ENCODE measurements at places on chromosomes 7 and 10. TPM values are rescaled to one million over a fixed set of nuclear protein-coding genes. Genes with fewer than 3 reads are reported as not detected.
A peak's percentile ranks its signal among the peaks of the same experiment; 100 is the strongest.

DNA sequence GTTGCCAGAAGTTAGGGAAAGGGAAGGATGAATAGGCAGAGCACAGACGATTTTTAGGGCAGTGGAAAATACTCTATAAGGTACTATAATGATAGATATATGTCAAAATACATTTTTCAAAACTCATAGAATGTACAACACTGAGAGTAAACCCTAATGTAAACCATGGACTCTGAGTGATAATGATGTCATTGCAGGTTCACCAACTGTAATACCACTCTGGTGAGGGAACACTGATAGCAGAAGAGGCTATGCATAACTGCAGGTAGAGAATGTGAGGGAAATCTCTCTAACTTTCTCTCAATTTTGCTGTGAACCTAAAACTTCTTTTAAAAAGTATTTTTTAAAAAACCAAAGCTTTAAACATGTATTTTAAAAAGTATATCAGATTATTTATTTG, 22.1 kb downstream of the POT1 start:
- no peak for DNase-seq

DNA sequence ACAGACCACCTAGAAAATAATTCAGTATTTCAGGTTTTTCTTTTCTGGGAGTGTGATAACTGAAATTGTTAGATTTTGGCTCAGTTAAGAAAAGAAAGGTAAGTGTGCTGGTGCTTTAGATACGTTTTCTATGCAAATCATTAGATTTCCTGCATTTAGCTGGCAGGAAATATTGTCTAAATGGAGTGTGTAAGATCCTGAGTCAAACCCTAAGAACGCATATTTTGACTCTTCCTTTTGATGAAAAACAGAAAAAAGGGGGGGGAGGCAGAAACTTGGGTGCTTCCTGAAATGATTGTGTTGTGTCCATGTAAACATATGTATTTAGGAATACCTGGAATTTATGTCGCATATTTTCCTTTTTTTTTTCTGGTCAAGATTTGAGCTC, 1.2 kb downstream of the GRK5 start:
- DNase-seq, result no peak

DNA sequence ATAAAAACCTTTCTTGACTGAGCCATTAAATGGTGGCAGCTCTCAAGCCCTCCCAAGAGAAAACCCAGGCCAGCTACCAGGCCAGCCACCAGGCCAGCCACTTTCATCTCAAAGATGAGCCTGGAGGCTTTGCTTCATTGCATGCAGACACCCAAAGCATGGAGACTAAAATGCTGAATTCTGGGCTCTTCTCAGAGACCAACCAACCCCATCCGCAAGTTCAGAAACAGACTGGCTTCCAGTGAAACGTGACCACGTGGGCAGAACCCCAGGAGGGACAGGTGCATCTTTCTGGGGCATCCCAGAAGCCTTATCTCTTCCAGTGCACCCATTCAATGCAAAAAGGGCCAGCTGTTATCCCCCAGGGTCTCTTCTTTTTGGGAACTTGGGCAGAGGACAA, 20.9 kb downstream of the CHST15 start:
- no peak for DNase-seq

- peak; percentile 72 for DNase-seq
These were observed 14.0 kb upstream of the RALA start for GRCh38 chr7:39609113-39609934.

GRCh38 chr10:100338434-100339036, 8.5 kb upstream of the SCD start:
- DNase-seq, result peak; percentile 76

DNA sequence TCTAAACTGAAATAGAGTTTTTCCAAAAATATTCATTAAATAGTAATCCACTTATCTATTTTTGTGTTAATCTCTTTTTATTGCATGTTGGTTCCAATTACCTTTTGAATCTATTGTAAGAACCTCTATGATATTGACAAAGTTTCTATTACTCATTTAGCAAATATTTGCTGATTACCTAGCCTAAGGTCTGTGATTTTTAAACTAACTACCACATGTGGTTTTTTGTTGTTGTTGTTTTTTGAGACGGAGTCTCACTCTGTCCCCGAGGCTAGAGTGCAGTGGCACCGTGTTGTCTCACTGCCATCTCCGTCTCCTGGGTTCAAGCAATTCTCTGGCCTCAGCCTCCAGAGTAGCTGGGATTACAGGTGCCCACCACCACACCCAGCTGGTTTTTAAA, 2.0 kb upstream of the ASB13 start:
- DNase-seq, result no peak

DNA sequence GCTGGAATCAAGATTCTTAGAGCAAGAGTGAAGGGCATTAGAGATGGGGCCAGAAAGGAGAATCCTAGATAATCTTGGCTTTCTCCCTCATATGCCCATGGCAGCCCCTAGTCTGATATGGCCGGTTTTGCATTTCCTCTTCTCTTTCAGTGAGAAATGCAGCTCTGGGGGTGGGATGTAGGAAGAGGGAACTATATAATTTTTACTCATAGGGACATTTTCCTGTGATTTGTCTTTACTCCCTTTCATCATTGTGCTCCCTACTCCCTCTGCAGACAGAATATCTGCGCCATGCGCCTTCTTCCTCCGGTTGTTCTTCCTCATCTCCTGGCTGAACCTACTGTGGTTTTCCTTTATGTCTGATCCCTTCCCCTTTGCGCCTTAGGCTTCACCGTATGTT, 16.8 kb upstream of the CHCHD1 start:
- no peak for DNase-seq

DNA sequence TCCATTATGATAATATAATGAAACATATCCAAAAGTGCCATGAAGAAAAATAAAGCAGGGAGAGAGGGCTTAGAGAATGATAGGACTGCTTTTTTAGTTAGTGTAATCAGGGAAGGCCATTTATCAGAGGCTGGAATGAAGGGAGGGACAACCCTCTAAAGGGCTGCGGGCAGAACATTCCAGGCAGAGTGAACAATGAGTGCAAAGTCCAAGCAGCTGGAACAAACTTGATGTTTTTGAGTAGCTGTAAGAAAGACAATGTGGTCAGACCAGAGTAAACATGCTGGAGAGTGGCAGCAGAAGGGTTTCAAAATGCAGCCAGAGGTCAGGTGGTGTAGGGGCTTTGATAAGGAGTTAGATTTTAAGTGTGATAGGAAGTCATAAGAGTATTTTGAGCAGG, 65.6 kb upstream of the CCDC6 start:
- DNase-seq, result peak; percentile 9

- peak; percentile 61 for DNase-seq
These were observed 20.0 kb downstream of the UNC5B start for GRCh38 chr10:71232089-71232998.

DNA sequence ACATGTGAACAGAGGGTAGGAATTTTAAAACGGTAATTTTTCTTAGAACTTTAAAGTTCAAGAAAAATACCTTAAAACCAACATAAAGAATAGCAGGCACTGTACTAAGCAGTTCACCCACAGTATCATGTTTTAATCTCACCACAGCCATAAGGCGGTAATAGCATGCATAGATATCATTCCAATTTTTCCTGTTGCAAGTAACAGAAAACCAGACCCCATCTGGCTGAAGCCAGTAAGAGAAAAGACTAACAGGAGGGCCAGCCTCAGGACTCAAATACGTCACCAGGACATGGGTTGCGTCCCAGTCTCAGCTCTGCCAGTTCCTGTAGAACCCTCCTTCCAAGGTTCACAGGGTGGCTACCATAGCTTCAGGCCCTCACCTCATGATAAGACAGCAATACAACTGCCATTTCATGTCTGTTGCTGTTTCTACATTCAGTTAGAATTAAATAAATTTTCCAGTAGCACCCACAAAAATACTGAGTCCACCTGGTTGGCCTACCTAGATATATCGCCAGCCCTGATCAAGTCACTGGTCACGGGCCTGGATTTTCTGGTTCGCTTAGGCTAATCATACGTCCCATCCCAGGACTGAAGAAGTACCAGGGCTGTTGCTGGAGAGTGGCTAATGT, 2.0 kb upstream of the RNF32 start:
- DNase-seq, result no peak

GRCh38 chr10:13973742-13974141, 357.0 kb downstream of the FRMD4A start:
- DNase-seq, result peak; percentile 71

DNA sequence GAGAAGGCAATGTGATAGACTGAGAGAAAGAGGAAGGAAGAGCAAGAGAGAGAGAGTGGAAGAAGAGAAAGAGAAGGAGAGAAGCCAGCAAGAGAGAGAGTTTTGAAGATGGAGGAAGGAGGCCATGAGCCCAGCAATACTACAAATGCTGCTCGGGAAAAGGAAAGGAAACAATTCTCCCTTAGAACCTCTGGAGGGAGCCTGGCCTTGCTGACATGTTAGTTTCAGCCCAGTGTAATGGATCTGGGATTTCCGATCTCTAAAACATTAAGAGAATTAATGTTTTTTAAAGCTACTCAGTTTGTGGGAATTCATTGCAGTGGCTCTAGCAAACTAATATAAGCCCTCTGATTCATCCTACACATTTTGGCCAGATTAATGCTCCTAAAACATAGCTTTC, 206.8 kb upstream of the MTPN start:
- DNase-seq, result peak; percentile 38

DNA sequence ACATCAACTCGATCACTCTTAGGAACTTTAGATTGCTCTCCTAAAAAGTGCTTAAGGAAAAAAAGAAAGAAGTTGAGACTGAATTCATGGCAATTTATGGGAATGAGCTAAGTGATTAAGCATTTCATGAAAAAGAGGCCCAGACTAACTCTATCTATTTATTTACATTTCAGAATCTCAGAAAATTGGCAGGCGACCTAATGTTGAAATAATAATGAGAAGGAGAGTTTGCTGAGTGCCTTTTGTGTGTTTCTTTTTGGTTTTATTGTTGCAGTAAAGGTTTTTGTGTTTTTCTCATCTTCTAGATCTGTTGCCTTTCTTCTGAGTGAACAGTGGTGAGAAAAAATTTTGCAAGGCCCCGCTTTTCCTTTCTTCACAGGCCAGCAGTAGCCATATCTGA, 3.8 kb downstream of the GRK5 start:
- DNase-seq, result no peak

- no peak for DNase-seq
These were observed 132.4 kb downstream of the GRM3 start for GRCh38 chr7:86776136-86776535.

GRCh38 chr10:30011396-30011795, 48.0 kb downstream of the JCAD start:
- DNase-seq, result no peak

GRCh38 chr7:142548978-142549377, 200.3 kb upstream of the PRSS1 start:
- no peak for DNase-seq

DNA sequence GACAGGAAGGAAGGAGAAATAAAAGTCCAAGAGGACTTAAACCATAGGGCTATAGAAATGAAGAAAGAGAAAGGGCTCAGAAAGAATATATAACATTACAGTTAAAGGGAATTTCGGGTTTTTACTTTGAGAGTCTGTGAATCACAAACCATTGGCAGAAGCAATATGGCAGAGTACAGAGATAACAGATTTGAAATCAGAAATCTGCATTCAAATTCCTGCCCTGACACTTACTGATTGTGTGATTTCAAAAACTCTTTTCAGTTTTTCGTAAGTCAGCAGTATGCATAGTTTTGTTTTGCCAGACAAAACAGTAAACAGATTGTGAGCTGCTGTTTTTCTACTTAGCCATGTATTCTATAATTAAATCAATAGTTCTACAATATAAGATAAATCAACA, 8.2 kb downstream of the JMJD1C start:
- no peak for DNase-seq

- DNase-seq, result no peak
These were observed 29.1 kb downstream of the RHEB start for GRCh38 chr7:151490456-151491105.

GRCh38 chr7:101916041-101916800, 98.8 kb downstream of the CUX1 start:
- DNase-seq, result no peak

GRCh38 chr10:112307358-112308124, 24.3 kb downstream of the TECTB start:
- peak; percentile 74 for DNase-seq

- no peak for DNase-seq
These were observed 8.4 kb upstream of the AGR2 start for GRCh38 chr7:16813232-16813616.

DNA sequence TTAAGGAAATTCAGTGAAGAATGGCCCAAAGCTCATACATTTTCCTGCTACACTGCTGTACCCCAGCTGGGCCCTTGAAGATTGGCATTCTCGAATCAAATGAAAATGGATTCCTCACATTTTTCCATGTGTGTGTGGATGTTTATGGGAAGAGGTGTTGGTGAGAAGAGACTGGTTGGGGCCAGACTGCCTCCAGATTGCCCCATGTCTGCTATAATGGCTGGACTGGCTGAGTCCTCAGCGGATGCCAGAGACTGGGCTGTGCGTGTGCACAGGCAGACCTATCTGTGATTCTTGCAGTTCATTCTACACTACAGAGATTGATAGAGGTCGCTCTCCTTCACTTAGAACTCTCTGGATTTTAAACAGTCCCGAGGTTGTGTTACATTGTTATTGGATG, 183.6 kb upstream of the GDF10 start:
- no peak for DNase-seq

DNA sequence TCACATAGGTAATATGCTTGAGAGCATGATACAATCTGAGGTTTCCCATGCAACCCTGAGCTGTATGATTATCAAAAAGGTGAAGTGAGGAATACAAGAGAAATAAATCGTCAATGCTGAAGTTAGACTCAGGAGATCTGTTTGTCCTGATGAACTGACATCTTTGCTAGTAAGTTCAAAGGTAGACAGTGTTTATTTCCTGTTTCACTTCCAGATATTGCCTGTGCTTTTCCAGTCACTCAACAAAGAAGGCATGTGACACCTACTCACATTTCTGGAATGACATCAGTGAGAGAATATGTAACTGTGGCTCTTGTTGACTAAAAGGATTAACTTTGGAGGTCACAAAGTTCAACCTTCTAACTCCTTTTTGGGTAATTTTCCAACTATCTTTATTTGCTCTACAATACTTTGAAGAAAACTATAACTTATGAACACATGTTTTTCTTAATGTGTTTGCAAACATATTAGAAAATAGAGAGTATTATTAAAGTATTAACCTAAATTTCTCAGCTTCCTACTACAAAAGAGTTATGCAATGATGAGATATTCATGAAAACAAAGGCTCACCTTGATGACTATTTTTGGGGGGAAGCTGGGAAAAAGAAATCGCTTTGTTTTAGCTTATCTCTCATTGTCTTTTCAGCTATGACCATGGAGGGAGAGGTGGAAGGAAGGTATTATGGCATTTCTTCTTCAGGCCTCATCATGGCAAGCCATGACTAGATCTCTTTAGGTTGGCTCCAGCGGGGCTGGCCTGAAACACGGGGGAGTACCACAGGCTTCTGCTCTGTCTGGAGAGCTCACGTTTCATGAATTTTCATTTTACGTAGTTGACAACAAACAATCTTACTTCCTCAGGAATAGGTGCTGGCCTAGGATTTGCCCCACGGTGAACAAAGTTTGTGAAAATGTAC, 214.7 kb upstream of the SLC26A5 start:
- DNase-seq, result no peak

The ATP6V0E2 gene
- total RNA-seq, result 220 TPM

The SPOCK2 gene
- total RNA-seq, result 1.3 TPM

The SPDYE8 gene
- not detected for total RNA-seq

The FHIP2A gene
- total RNA-seq, result 49.4 TPM

The TTYH3 gene
- 64.6 TPM for total RNA-seq

The SLIT1 gene
- 11.0 TPM for total RNA-seq

The DENND2A gene
- total RNA-seq, result 8.9 TPM

The CPXM2 gene
- 1.2 TPM for total RNA-seq

The UTF1 gene
- total RNA-seq, result not detected

The SEMA3A gene
- 35.9 TPM for total RNA-seq

The ABCF2 gene
- total RNA-seq, result 34.3 TPM

The NDUFB8 gene
- 296 TPM for total RNA-seq

The ABCB1 gene
- not detected for total RNA-seq
